ENCODE measurements at places on chromosomes 6 and 20. TPM values are rescaled to one million over a fixed set of nuclear protein-coding genes. Genes with fewer than 3 reads are reported as not detected.

Gene GZF1
- total RNA-seq = 8.0 TPM

Gene ZNF335
- 15.0 TPM for total RNA-seq

Gene ARHGAP40
- 0.74 TPM for total RNA-seq

Gene OR2H1
- not detected for total RNA-seq

Gene PPP1R3D
- total RNA-seq = 10.9 TPM

Gene TTK
- 22.0 TPM for total RNA-seq

Gene TRIM38
- total RNA-seq = 4.1 TPM

Gene CRIP3
- not detected for total RNA-seq

Gene PACRG
- 0.19 TPM for total RNA-seq

Gene ASIP
- total RNA-seq = not detected

Gene BIRC7
- not detected for total RNA-seq

Gene PDE7B
- total RNA-seq = 0.21 TPM

Gene HLA-DMA
- 0.28 TPM for total RNA-seq

Gene DACT2
- total RNA-seq = 0.63 TPM

Gene DEFB129
- not detected for total RNA-seq

Gene FAM50B
- total RNA-seq = 5.6 TPM

Gene SLC35D3
- not detected for total RNA-seq

Gene SNX21
- total RNA-seq = 23.2 TPM

Gene BPIFA1
- 0.42 TPM for total RNA-seq

Gene SIRPB2
- 0.49 TPM for total RNA-seq

Gene DCDC2
- not detected for total RNA-seq

Gene EDN3
- not detected for total RNA-seq

Gene AP5S1
- total RNA-seq = 12.0 TPM

Gene TSPYL4
- 7.1 TPM for total RNA-seq

Gene TSHZ2
- 1.2 TPM for total RNA-seq

Data from airway epithelial cell (primary cell).